ENCODE measurements at places on chromosomes 7 and 10. TPM values are rescaled to one million over a fixed set of nuclear protein-coding genes. Genes with fewer than 3 reads are reported as not detected.
A peak's percentile ranks its signal among the peaks of the same experiment; 100 is the strongest.

DNA sequence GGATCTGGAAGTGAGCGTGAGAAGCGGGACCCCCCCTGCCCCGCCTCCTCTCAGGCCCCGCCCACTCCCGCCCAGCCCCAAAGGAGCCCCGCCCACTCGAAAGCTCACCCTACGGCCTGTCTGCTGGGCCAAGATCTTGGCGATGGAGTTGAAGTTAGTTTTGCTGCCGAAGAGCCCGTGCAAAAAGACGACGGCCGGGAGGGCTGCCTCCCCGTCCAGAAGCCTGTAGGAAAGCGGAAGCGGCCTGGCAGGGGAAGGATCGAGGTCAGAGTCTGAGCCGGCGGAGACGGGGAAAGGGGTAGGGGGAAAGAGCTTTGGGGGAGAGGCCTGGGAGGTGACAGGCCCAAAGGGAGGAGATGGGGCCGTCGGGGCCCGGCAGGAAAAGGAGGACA lies 386 bp downstream of the ABHD11 start:
- H3K4me1 ChIP-seq, result peaks cover 11% of the 10 kb centered on the region
- no peaks in the 10 kb centered on the region for H3K27me3 ChIP-seq
- peak overlapping the region; percentile 96 for H3K27ac ChIP-seq
- peak; percentile 83 for DNase-seq
- peaks cover 3% of the 10 kb centered on the region for H3K36me3 ChIP-seq

GRCh38 chr7:92612501-92612900 lies 22.3 kb upstream of the FAM133B start:
- peaks cover 39% of the 10 kb centered on the region for H3K4me1 ChIP-seq
- no peak overlapping the region for H3K4me3 ChIP-seq
- DNase-seq, result no peak
- H3K27me3 ChIP-seq, result no peaks in the 10 kb centered on the region

DNA sequence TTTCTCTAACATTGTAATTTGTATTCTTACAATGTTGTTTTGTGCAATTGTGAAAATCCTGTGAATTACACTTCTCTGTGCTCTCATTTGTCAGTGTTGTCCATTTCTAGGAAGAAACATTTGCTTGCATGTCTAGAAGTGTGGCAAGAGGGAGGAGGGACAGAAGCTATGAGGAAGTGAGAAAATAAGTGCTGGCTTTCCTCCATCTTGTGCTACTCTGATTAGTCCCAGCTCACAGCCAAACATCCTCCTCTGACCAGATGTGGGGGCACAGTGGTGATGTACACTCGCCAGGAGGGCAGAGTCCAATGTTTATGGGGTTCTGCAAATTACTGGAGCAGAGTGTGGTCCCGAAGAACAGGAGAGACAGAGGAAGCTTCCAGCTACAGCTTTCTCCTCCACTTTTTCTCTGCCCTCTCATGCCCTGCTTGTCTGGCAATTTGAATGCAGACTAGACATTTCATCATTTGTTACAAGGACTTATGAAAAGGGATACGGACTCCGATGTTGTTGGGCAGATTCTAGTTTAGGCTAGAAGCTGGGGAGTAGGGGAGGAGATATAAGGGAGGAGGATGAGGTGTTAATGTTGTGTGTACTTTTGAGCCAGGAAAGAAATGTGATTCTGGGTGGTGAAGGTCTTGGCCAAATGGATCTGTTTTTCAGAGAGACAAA lies 131.0 kb upstream of the C1GALT1 start:
- no peaks in the 10 kb centered on the region for H3K4me1 ChIP-seq
- no peaks in the 10 kb centered on the region for H3K27me3 ChIP-seq
- H3K27ac ChIP-seq, result no peak overlapping the region

DNA sequence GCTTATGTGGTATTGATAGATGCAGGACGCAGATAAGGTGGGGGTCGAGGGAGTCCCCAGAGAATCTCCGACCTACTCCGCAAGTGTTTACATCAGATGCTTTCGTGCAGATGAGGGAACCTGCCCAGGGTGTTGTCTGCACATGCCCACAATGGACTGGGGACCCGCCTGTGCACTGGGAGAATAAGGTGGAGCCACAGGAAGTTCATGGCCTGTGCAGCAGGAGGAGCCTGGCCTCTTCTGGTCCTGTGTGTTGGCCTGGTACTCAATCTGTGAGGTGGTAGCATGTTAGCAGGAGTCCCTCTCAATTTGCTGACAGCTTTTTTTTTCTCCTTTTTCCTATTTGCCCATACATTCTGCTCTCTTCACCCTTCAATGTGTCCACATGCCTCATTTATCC lies 54.1 kb upstream of the AKR1C1 start:
- peaks cover 4% of the 10 kb centered on the region for H3K36me3 ChIP-seq
- no peak overlapping the region for H3K27ac ChIP-seq
- no peak overlapping the region for H3K4me3 ChIP-seq
- H3K27me3 ChIP-seq, result peaks cover 2% of the 10 kb centered on the region
- H3K4me1 ChIP-seq, result no peaks in the 10 kb centered on the region
- DNase-seq, result no peak

GRCh38 chr10:60286559-60286958 lies 103.1 kb downstream of the ANK3 start:
- no peaks in the 10 kb centered on the region for H3K27me3 ChIP-seq
- peaks cover 3% of the 10 kb centered on the region for H3K4me1 ChIP-seq
- no peak for DNase-seq
- no peaks in the 10 kb centered on the region for H3K36me3 ChIP-seq
- no peak overlapping the region for H3K27ac ChIP-seq

GRCh38 chr10:74681917-74682627 lies 144.3 kb upstream of the KAT6B start:
- peaks cover 11% of the 10 kb centered on the region for H3K4me1 ChIP-seq
- H3K27me3 ChIP-seq, result no peaks in the 10 kb centered on the region
- no peak overlapping the region for H3K27ac ChIP-seq
- DNase-seq, result no peak
- H3K36me3 ChIP-seq, result peaks cover 20% of the 10 kb centered on the region

DNA sequence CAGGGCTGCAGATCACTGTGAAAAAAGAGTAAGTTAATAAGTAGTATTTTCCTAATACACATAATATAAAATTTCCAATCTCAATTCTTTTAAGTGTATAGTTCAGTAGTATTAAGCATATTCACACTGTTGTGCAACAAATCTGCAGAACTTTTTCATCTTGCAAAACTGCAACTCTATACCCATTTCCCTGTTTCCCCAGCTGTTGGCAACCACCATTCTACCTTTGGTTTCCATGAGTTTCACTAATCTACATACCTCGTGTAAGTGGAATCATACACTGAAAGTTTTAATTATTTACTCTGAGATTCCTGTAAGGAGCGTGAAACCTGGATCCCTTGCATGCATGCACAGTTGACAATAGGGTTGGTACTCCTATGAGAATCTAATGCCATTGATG lies 155.4 kb downstream of the ZPBP start:
- no peaks in the 10 kb centered on the region for H3K36me3 ChIP-seq
- no peak overlapping the region for H3K27ac ChIP-seq
- no peak overlapping the region for H3K4me3 ChIP-seq
- DNase-seq, result no peak

GRCh38 chr7:3559278-3559677 lies 258.2 kb downstream of the SDK1 start:
- H3K36me3 ChIP-seq, result no peaks in the 10 kb centered on the region
- H3K27me3 ChIP-seq, result peaks cover 5% of the 10 kb centered on the region
- H3K27ac ChIP-seq, result no peak overlapping the region
- H3K4me1 ChIP-seq, result no peaks in the 10 kb centered on the region
- DNase-seq, result no peak

GRCh38 chr7:123712619-123713018 lies 36.2 kb downstream of the WASL start:
- no peaks in the 10 kb centered on the region for H3K27me3 ChIP-seq
- H3K36me3 ChIP-seq, result peaks cover 16% of the 10 kb centered on the region

CABCOCO1 gene
- not detected for total RNA-seq

NFE2L3 gene
- total RNA-seq, result 67.8 TPM

ACBD7 gene
- total RNA-seq, result 1.3 TPM

MARVELD1 gene
- total RNA-seq, result 5.6 TPM
